ENCODE measurements at places on chromosomes 7 and 10. TPM values are rescaled to one million over a fixed set of nuclear protein-coding genes. Genes with fewer than 3 reads are reported as not detected.

GRCh38 chr7:133051066-133051465 is 30.8 kb downstream of the CHCHD3 start:
- H3K27me3 ChIP-seq: no peaks in the 10 kb centered on the region
- no peak overlapping the region for H3K4me3 ChIP-seq
- H3K36me3 ChIP-seq: no peaks in the 10 kb centered on the region
- no peak overlapping the region for H3K27ac ChIP-seq
- DNase-seq: no peak

DNA sequence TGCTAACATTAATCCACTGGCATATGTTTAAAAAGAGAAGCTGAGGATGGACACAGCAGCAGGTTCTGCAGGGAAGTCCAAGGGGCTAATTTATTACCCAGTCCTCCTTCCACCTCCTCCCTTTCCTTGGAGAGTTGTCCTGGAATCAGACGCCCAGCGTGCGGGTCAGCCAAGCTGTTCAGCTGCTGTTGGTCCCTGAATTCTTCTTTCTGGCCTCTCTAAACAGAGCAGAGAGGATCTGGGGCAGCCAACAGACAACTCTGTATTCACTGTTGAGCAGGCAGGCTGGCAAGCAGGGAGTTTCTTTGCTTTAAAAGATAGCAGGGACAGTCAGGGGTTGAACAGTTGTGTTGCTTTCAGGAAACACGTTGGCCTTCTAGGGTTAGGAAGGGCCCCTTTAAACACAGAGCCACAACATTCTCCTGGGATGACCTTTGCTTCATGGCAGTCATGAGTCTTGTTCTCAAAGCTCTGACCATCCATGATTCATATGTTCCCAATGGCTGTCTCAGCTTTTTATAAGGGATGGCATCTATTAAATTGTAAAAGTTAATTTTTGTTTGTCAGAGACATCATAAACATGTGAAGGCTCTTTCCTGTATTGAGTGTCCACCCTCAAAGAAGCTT is 217.0 kb downstream of the CREB5 start:
- no peak for DNase-seq
- H3K36me3 ChIP-seq: no peaks in the 10 kb centered on the region
- H3K4me3 ChIP-seq: no peak overlapping the region

The LDB3 gene
- total RNA-seq: 0.98 TPM

DNA sequence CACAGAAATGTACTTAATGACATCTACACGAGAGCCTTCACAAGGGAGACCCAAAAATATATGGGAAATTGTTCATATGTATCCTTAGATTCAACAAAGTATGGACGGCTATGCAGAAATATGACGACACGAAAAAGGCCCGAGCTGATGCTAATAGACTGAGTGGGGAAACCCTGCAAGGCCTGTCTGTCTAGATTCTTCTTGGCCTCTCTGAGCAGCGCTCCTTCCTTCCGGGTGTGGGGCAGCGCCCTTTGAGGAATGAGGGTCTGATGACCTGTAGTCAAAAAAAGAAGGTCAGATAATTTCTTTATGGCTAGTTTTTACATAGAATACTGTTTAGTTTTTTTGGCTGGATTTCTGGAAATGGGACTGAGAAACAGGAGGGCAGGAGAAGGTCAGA is 192.8 kb upstream of the AKR1E2 start:
- no peak overlapping the region for H3K27ac ChIP-seq
- H3K27me3 ChIP-seq: no peaks in the 10 kb centered on the region
- no peaks in the 10 kb centered on the region for H3K4me1 ChIP-seq
- H3K36me3 ChIP-seq: no peaks in the 10 kb centered on the region
- no peak overlapping the region for H3K4me3 ChIP-seq

The TSPAN12 gene
- 11.3 TPM for total RNA-seq

The VWDE gene
- 17.0 TPM for total RNA-seq

DNA sequence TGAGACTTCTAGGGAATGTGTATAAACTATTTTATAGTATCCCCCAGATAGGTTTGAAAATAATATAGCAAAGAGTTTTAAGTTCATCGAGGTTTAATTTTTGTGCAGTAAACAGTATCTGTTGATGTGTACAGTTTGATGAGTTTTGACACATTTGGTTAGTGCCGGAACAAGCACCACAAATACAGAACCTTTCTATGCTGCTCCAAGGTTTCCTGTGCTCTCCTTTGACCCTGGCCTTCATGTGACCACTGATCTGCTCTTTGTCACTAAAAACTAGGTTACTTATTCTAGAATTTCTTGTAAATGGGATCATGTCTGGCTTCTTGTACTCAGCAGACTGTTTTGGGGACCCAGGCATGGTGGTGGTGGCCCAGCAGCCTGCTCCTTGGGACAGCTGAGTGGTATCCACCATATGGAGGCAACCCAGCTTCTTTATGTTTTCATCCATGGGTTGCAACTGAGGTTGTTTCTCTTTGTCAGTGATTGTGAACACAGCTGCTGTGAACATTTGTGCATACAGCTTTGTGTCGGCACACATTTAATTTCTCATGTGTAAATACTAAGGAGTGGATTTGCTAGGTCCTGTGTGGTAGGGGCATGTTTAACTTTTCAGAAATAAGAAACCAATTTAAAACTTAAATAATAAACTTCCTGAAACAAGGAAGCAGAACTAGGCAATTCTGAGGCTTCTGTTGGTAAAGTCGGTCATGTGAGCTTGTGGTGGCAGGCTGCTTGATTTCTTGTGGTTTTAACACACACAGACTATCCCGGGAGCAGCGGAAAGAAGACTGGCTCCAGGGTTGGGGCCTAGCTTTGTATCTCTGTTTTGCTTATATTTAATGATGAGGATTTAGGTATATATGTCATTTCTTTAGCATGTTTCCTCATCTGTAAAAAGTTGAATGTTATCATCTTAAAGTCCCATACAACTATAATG is 219.4 kb downstream of the ABCA13 start:
- H3K4me3 ChIP-seq: no peak overlapping the region
- H3K36me3 ChIP-seq: no peaks in the 10 kb centered on the region
- no peak for DNase-seq
- H3K27ac ChIP-seq: peak overlapping the region; percentile 76
- peaks cover 11% of the 10 kb centered on the region for H3K4me1 ChIP-seq

Measured in breast epithelium (tissue), 4 donors.